ENCODE measurements at places on chromosomes 4 and X. TPM values are rescaled to one million over a fixed set of nuclear protein-coding genes. Genes with fewer than 3 reads are reported as not detected.
A peak's percentile ranks its signal among the peaks of the same experiment; 100 is the strongest.

DNA sequence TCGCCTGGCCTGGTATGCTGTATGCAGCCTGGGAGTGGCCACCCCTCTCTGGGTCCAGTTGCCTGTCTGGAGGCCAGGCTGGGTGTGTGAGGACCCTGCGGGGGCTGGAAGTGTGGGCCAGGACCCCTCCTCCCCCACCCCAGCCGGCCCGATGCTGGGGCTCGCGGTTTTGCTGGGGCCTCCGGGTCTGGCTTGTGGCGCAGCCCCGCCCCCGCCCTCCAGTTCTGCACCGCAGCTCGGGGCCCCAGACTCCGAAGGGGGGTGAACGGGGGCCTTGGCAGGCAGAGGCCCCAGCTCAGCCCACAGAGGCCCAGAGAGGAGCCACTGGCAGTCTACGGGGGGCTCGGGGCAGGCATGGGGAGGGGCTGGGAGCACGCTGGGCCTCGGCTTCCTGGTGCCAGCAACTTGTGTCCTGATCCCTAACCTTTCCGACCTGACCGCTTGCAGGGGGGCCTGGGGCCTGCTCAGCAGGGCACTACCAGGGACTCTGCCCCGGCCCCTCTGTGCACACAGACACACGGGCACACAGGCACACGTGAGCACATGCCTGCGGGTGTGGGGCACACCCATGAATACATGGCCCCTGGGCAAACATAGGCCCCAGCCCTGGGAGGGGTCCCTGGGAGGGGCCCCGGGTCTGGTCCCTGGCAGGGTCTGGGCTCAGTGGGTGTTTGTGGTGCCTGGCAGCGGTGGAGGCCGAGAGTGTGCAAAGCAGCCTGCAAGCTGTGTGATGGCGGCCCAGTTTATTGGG, 21.4 kb upstream of the FGFR3 start:
- DNase-seq: no peak

DNA sequence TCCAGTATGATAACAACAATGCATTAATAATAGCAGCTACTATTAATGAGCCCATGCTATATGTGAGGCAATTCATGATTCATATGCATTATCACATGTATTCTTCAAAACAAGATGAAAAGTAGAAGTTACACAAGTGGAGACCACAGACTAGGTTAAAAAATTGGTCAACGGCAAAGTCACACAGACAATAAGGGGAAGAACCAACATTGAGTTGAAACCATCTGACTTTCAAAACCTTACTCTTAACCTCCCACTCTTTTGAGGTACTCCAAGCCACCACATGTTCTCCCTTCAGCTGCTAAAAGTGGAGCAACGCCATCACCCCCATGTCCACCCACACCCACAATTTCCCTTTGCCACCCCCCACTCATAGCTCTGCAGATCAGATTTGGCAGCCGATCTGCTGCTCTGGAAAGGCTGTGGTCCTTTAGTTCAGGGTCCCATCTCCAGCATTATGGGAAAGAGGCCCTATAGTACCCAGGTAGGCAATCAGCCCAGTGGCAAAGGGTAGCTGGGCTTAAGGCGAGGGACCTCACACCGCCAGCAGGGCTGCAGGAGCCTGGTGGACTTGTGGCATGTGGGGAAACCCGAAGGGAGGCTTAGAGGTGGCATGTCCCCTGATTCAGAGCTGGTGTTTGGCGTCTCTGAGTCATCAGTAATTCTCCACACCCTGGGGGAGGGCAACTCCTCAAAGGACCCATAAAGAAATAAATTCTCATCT, 33.5 kb upstream of the CYBB start:
- DNase-seq: peak; percentile 42

DNA sequence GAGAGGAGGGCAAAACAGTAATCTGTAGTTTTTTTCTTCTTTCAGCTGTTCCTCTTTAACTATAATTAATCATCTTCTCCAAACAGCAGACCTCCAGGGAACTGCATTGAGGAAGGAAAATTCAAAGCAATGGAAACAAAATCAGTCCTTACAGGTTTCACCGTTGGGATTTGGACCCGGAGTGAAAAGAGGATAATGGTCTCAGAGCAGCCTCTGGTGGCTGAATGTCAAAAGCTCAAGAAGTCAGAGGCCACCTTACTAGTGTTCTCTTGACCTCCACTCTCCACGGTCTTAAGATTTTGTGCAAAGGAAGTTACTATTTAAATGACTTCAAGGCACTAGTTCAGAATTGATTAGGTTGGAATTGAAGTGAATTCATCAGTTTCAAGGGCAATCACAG, 16.0 kb upstream of the MID1 start:
- peak; percentile 59 for DNase-seq

DNA sequence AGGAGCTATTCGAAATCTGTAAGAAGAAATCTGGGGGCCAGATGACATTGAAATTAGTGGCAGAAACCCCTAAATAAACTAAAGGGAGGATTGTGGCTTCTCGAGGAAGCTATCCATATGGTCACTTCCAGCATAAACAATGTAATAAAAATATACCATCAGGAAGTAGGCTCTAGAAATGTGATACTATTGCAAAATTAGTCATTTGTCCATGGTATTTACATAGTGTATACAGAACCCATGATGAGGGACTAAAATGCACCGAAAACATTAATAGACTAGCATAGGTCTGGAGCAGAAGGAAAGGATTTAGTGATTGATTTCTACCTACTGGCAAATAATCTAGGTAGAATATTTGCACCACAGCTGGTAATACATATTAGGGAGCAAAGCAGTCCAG, 1344.0 kb downstream of the FSTL5 start:
- DNase-seq: no peak

GRCh38 chrX:133513123-133513522, 97.8 kb upstream of the GPC4 start:
- no peak for DNase-seq

DNA sequence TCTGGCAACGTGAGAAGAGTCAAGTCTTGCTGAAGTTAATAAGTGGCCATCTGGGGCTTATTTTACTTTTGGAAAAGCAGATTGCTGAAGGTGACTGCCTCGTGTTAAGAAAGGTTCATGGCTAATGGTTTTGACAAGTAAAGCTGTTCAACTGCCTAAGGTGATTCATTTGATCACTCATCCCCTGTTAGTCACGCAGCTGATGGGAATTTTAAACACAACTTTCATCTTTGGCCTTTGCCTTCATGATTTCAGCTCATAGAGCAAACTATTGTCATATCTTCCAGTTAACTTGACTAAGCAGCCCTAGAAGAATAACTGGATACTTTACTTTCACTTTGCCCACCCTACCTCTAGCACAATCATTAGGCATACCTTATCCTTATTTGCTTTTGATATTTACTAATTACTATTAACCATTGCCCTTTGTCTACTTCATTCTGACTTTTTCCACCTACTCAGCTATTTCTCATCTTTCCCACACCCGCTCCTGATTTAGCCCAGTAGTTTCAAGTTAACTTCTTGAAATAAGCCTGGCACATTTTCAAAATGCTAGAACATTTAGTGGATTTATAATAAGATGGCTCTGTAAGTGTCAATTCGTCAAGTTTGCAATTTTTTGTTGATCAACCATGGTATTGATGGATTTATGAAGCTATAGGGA, 170.6 kb upstream of the S100G start:
- peak; percentile 82 for DNase-seq

DNA sequence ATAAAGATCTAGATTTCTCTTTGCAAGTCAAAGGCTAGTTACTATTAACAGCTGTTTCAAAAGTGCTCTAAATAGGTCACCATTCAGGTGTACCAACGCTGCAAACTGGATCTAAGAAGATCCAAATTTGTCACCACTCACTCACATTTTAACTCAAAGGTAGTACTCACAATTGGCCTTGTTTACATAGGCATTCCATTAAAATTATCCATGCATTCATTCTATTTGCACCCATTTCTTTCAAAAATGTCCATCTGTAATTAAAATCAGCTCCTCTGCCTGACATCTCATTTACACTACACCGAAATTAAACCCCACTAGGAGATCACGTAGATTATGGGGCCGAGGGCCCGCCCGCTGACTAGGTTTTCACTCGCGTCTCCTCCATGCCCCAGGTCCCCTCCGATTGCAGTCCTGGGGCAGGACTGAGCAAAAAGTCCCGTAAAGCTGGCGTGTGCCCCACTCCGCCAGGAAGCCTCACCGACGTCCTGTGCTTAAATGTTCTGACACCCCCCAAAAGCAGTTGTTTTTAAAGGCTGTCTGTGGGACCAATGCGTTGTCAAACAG, 1.3 kb upstream of the ING2 start:
- DNase-seq: peak; percentile 12

- DNase-seq: peak; percentile 37
Observed at GRCh38 chr4:152999346-153000075, 63.4 kb downstream of the FHDC1 start.

GRCh38 chrX:26522501-26522900, 306.5 kb downstream of the MAGEB5 start:
- DNase-seq: no peak

GRCh38 chrX:132119821-132120515, 7.9 kb downstream of the FRMD7 start:
- no peak for DNase-seq

GRCh38 chrX:74536152-74536831, 78.1 kb downstream of the RLIM start:
- peak; percentile 90 for DNase-seq

TRIM60 gene
- total RNA-seq: not detected

TMEM47 gene
- 2.3 TPM for total RNA-seq

ADH1A gene
- not detected for total RNA-seq

ARR3 gene
- not detected for total RNA-seq
